Adrenal gland (tissue), 19 donors: ENCODE measurements at places on chromosomes 3 and 15.

DNA sequence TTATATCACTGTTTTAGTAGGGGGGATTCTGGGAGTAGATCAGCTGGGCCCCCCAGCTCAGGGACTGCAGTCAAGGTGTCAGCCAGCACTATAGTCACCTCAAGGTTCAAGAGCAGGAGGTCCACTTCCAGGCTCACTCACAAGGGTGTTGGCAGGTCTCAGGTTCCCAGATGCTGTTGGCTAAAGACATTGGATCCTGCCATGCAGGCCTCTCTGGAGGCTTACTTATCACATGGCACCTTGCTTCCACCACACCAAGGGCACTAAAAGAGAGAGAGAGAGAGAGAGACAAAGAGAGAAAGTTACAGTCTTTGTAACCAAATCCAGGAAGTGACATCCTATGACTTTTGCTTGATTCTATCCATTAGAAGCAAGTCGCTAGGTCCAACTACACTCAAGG is 7.5 kb upstream of the PPP1R14D start:
- H3K36me3 ChIP-seq = no peaks in the 10 kb centered on the region
- H3K4me1 ChIP-seq = no peaks in the 10 kb centered on the region
- no peak overlapping the region for H3K27ac ChIP-seq
- no peak overlapping the region for H3K4me3 ChIP-seq

- H3K36me3 ChIP-seq = no peaks in the 10 kb centered on the region
- no peak for DNase-seq
- no peaks in the 10 kb centered on the region for H3K27me3 ChIP-seq
- H3K4me3 ChIP-seq = no peak overlapping the region
- no peak overlapping the region for H3K27ac ChIP-seq
These were observed 429.0 kb upstream of the ATP11B start for GRCh38 chr3:182364323-182364722.

DNA sequence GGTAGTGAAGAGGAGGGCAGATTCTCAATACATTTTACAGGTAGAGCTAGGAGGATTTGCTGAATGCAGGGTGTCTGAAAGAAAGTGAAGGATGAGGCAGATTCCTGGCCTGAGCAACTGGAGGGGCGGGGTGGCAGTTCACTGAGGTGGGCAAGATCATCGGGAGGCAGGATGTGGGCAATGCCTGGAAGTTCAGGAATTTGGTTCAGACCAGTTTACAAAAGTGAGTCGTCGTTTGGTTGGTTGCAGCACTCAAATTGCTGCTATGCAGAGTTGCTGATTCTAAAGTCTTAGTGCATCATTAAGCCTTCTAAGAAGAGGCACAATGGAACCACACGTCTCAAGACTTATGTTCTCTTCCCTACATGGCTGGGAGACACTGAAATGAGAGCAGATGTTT is 134.0 kb downstream of the MFSD1 start:
- no peak for DNase-seq
- H3K4me1 ChIP-seq = no peaks in the 10 kb centered on the region
- H3K36me3 ChIP-seq = no peaks in the 10 kb centered on the region
- H3K4me3 ChIP-seq = no peak overlapping the region

- no peak overlapping the region for H3K4me3 ChIP-seq
- DNase-seq = no peak
- H3K36me3 ChIP-seq = no peaks in the 10 kb centered on the region
- no peaks in the 10 kb centered on the region for H3K27me3 ChIP-seq
- no peak overlapping the region for H3K27ac ChIP-seq
These were observed 209.7 kb upstream of the POU1F1 start for GRCh38 chr3:87486115-87486514.

DNA sequence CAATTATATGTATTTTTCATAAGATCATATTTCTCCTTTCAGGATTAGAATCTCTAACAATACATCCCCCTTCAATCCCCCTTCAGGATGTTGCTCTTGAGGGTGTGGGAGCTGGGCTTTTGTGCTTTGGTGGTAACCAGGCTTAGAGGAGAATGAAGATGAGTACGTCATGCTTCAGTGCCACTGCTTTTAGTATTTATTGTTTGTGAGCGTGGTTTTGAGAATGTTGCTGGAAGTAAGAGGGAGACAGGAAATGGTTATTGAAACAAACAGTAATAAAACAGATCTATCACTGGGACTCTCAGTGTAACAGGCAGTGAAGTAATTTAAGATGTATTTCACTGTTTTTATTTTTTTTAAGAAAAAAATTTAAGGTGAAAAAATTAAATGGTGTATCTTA is 35.3 kb downstream of the GBE1 start:
- H3K4me3 ChIP-seq = no peak overlapping the region
- H3K36me3 ChIP-seq = no peaks in the 10 kb centered on the region
- no peak for DNase-seq
- H3K27me3 ChIP-seq = no peaks in the 10 kb centered on the region

- no peak overlapping the region for H3K4me3 ChIP-seq
- H3K27ac ChIP-seq = no peak overlapping the region
- H3K4me1 ChIP-seq = peaks cover 17% of the 10 kb centered on the region
These were observed 2.7 kb upstream of the LMAN1L start for GRCh38 chr15:74809956-74810355.

DNA sequence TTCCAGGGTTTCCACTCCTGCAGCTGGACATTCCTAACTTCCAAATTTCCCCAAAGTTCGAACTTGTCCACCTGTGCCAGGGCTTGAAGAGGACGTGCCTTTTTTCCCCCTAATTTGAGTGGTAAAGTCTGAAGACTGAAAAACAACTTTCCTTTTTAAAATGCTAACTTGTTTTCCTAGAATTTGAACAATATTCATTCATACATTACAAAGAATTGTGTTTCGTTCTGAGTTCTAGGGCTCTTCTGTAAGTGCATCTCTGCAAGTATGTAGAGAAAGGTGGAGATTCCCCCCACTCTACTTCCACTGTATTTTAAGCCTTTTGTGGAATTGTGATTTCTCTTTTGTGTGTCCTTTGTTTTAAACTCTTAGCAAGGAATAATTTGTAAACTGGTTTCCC is 9.4 kb downstream of the DPH3 start:
- DNase-seq = no peak
- H3K4me3 ChIP-seq = no peak overlapping the region

- H3K27me3 ChIP-seq = no peaks in the 10 kb centered on the region
- H3K4me1 ChIP-seq = no peaks in the 10 kb centered on the region
- no peaks in the 10 kb centered on the region for H3K36me3 ChIP-seq
- no peak overlapping the region for H3K27ac ChIP-seq
These were observed 12.7 kb downstream of the TMPRSS7 start for GRCh38 chr3:112047264-112047663.

DNA sequence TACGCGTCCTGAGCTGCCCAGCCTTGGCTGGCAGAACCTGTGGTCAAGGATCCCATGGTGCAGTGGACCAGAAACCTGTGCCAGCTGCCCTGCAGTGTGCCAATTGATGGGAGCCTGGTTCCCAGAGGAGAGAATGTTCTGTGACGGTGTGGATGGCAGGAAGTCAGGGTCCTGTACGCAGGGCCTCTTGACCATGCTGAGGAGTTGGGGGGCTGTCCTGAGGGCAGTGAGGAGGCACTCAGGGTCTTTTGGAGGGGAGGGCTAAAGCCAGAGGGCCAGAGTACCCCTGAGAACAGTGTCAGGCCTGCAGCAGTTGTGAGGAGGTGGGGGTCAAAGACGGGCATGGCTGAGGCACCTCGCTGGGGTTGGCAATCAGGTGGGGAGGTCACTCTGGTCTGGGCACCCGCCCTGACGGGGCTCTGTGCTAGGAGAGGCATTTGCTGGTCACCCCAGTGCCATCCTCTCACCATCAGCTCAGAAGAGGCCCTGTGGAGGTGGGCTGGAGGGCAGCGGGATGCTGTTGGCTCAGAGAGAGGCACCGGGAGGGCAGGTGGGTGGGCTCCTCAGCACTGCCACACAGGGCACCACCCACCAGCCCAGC is 61.0 kb downstream of the SCN5A start:
- H3K4me1 ChIP-seq = no peaks in the 10 kb centered on the region
- H3K27ac ChIP-seq = no peak overlapping the region
- no peak overlapping the region for H3K4me3 ChIP-seq
- DNase-seq = no peak
- no peaks in the 10 kb centered on the region for H3K36me3 ChIP-seq
- H3K27me3 ChIP-seq = no peaks in the 10 kb centered on the region

- no peak for DNase-seq
- H3K36me3 ChIP-seq = no peaks in the 10 kb centered on the region
- H3K27me3 ChIP-seq = no peaks in the 10 kb centered on the region
- no peaks in the 10 kb centered on the region for H3K4me1 ChIP-seq
- no peak overlapping the region for H3K4me3 ChIP-seq
These were observed 11.7 kb upstream of the MRPS22 start for GRCh38 chr3:139332092-139332491.

- no peaks in the 10 kb centered on the region for H3K27me3 ChIP-seq
- DNase-seq = no peak
- no peak overlapping the region for H3K4me3 ChIP-seq
- H3K4me1 ChIP-seq = peaks cover 19% of the 10 kb centered on the region
- no peaks in the 10 kb centered on the region for H3K36me3 ChIP-seq
These were observed 42.1 kb downstream of the VGLL4 start for GRCh38 chr3:11601446-11602238.

- DNase-seq = no peak
- no peaks in the 10 kb centered on the region for H3K4me1 ChIP-seq
These were observed 161.6 kb downstream of the SQOR start for GRCh38 chr15:45796433-45796832.

- H3K4me1 ChIP-seq = peaks cover 32% of the 10 kb centered on the region
- H3K27ac ChIP-seq = no peak overlapping the region
- no peak overlapping the region for H3K4me3 ChIP-seq
- H3K27me3 ChIP-seq = no peaks in the 10 kb centered on the region
These were observed 4.5 kb downstream of the PXK start for GRCh38 chr3:58337190-58337589.
